ENCODE measurements at places on chromosomes 1 and 21.

GRCh38 chr21:33767236-33767635 is 124.9 kb downstream of the ITSN1 start:
- DNase-seq = peak; percentile 45

DNA sequence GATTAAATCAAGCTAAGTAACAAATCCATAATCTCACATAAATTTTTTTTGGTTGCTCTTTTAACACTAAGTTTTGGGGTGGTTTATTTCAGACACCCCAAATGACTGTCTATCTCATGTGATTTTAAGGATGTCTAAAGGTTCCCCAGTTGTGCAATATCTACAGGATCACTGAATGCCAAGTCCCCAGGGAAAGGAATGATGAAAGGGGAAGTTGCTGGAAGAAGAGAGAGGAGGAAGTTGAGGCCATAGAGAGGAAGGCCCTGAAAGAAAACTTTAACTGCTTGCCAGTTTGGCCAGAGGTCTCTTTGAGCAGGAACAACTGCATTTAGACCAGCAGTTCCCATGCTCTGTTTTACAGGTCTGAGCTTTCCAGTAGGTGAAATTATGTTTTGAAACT is 27.5 kb upstream of the SLC19A2 start:
- peak; percentile 60 for DNase-seq

- DNase-seq = no peak
Measured at GRCh38 chr1:186375929-186376319, 286 bp downstream of the ODR4 start.

GRCh38 chr1:150964164-150964489 is 10.5 kb downstream of the CERS2 start:
- no peak for DNase-seq

DNA sequence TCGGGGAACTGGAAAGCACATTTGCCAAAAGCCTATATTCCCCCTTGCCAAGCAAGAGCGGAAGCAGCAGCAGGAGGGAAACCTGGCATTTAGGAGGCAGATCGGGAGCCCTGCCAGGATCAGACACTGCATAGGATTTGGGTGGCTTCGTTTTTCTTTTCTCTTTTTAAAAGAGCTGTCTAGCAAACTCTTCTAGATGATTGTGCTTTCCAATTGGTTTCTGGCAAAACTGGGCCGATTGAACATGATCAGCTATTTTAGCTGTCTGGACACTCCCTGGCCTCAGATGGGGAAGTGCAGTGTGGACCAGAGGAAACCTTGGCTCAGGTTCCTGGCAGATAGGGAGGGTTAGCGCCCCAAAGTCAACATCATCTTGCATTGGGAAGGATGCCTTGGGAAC is 414.0 kb upstream of the KAZN start:
- no peak for DNase-seq

- DNase-seq = no peak
Measured at GRCh38 chr1:201364808-201365105, 12.7 kb downstream of the TNNT2 start.

GRCh38 chr21:27586986-27587385 is 620.1 kb upstream of the ADAMTS5 start:
- no peak for DNase-seq

DNA sequence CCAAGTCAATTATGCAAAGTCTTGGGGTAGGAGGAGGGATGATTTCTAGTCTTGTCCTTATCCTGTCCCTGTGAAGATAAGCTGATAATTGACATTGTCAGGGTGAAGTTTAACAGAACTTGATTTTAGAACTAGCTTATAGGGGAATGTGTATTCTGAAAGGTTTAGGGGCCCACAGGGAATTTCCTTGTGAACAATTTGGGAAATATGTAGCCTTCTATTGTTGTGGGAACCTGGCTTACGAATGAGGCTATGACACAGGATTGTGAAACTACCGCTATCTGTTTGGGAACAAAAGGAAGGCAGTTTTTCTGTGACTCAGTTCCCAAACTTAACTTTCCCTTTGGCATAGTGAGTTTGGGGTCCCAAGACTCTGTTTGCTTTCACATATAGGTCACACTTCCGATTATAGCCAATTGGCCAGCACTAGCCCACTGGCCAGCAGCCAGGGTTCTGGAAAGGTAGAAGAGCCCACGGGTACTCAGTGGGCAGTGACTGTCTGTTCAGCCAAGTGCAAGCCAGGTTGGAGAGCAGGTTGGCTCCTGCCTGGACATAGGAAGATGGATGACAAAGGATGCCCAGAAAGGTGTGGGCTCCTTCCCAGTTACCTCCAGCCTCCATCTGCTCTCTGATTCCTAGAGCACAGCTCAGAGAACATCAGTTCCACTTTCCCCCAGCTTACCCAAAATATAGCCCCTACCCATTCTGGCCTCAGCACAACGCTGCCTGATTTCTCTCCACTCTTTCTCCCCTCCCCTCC is 35.5 kb downstream of the H3-3A start:
- peak; percentile 99 for DNase-seq

GRCh38 chr1:47196622-47197021 is 6.8 kb upstream of the PDZK1IP1 start:
- no peak for DNase-seq

DNA sequence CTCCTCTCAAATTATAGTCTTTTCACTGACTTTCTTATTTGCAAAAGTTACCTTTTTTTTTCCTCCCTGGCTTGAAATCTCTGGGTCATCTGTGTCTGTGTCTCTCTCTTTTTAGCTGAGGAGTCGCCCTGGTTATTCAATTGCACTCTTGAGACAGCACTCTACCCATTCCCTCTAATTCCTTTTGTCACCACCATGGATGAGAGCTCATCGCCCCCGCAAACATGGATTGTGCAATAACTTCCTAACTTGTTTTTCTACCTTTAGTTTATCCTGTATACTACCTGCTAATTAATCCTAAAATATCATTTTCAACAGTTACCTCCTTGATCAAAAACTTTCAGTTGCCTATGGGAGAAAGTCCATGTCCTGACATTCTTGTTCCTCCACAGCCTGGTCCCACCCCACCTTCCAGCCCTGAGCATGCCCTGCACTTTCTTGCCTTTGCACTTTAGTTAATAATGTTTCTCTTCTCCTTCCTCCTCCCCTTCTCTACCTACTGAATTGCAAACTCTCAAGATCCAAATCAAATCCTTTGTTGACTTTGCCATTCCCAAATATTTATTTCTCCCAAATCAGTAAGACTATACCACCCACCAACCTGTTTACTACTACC is 110.4 kb upstream of the MAGI3 start:
- no peak for DNase-seq

DNA sequence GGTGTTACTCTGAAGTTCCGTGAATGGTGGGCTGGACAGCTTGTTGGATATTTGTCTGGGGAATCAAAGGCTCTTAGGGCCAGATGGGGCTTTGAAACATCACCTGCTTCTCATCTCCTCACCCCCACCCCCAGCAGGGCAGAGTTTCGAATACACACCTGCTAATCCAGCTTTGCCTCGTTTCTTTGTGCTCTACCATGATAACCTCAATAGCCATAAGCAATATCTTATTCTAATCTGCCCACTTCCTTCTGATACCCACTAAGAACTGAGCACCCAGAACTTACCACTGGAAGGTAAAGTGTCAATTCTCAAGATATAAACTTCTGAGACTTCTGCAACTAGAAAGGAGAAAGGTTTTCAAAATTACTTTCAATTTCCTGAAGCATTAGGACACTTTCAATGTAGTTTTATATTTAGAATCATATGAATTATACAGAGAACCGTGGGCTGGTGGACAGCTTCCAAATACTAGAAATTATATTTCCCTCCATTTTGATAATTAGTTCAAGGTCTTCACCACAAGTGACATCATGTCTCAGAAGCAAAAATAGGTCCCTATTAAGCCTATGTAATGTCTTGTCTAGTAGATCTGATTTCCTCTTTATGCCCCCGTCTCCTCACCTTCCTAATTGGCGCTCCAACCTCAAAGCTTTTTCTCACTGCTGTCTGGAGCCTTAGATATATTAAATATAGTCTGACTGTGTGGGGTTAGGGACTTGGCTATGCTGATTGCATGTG is 64.4 kb upstream of the NEK2 start:
- no peak for DNase-seq

- peak; percentile 14 for DNase-seq
Measured at GRCh38 chr1:10909697-10910680, 102.5 kb upstream of the TARDBP start.

GRCh38 chr21:32364387-32364786 is 28.4 kb downstream of the URB1 start:
- DNase-seq = peak; percentile 35

GRCh38 chr1:156162430-156163037 is 9.1 kb downstream of the SEMA4A start:
- DNase-seq = peak; percentile 56
